Osteoblast (primary cell): ENCODE measurements at places on chromosomes 2 and 18. TPM values are rescaled to one million over a fixed set of nuclear protein-coding genes. Genes with fewer than 3 reads are reported as not detected.

DNA sequence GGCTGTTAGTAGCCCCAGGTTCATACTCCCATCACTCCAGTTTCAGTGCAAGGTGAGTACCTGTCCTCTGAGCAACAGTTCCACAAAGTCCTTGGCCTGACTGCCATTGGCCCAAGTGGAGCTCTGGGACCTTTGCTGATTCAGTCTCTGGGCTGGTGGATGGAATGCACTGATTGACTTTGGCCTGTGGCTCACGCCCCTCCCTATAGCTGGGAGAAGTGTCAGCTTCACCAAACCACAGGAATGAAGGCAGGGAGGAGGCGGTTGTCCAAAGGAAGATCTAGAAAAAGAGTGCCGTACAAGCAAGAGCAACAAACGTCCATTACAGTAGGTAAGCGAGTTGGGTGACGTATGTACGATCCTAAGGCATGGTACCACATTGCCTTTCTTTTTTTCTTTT, 34.0 kb downstream of the QPCT start:
- peak overlapping the region; percentile 77 for H3K27ac ChIP-seq
- no peaks in the 10 kb centered on the region for H3K27me3 ChIP-seq
- no peak overlapping the region for H3K4me3 ChIP-seq
- no peak for DNase-seq
- no peaks in the 10 kb centered on the region for H3K36me3 ChIP-seq

DNA sequence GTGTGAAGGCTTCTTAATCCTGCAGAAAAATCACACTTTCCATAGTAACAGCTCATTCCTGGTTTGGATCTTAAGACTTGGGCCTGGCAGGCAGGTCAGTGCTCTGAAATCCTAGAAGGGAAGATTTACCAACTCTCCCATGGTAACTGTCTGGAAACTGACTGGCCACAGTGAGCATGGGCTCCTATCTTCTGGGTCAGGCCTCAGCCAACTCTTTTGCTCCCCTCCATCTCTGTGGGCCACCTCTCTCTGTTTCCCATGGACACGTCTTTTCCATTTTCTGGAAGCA, 86.7 kb downstream of the ACAA2 start:
- H3K27me3 ChIP-seq = no peaks in the 10 kb centered on the region
- H3K36me3 ChIP-seq = no peaks in the 10 kb centered on the region
- no peak overlapping the region for H3K4me3 ChIP-seq
- peak overlapping the region; percentile 90 for H3K27ac ChIP-seq
- no peak for DNase-seq
- peaks cover 27% of the 10 kb centered on the region for H3K4me1 ChIP-seq

DNA sequence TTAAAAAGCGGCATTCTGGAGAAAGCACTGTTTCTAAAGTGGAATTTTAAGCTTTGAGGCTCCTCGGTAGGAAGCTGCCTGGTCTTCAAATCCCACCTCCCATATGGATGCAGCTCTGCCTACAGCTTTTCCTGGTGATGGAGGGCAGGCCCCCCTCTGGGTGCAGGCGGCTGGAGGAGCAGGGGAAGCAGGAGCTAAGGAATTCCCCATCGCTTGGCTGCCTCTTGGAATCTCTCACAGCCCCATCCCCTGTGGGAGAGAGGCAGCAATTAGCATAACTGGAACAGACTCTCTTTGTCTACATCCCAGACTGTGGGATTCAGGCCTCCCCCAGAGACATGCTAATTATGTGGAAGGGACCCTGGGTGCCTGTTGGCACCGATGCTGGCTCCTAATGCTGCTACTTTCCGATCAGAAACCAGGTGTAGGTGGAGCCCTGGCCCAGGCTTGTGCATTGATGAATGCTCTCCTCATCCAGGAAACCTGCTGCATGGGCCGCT, 51.3 kb downstream of the LIPG start:
- no peak overlapping the region for H3K4me3 ChIP-seq
- DNase-seq = no peak

GRCh38 chr2:195646424-195646823, 10.6 kb upstream of the SLC39A10 start:
- no peaks in the 10 kb centered on the region for H3K4me1 ChIP-seq
- DNase-seq = no peak
- no peaks in the 10 kb centered on the region for H3K36me3 ChIP-seq
- H3K27ac ChIP-seq = no peak overlapping the region
- no peak overlapping the region for H3K4me3 ChIP-seq

DNA sequence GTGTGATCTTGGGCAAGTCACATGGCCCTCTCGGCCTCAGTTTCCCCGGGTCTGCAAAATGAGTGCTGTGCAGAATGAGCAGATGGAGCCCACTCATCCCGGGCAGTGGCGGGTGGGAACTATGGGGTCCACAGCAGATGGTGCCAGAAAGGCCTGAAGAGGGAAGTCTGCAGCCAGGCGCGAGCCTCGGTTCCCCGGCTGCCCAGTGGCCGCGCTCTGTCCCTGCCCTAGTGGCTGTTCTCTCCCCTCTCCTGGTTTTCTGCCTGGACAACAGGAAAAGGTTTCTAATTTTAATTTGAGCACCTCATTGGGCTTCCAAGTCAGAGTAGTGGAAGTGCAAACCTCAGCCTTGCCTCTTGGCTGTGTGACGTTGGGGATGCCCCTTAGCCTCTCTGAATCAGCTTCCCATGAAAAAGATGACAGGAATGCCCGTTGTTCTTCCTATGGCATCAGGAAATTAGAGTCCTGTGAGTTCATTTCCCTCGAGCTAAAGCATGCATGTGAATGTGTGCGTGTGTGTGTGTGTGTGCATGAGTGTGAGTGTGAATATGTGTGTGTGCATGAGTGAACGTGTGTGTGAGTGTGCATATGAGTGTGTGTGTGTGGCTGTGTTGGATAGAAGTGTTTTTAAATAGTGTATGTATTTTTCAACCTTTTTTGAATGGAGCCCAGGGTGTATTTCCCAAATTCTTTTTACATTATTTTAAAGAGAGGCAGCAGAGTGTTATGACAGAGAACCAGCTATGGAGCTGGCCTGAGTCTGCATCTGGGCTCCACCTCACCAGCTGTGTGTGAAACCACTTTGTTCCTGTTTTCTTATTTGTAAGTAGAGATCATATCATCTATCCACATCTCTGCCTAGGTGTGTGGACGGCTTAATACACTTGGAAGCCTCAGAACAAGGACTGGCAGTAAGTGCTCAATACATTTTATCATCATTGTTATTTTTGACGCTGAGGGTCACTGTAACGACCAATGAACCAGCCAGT, 41.3 kb downstream of the RRM2 start:
- no peaks in the 10 kb centered on the region for H3K27me3 ChIP-seq
- peak; percentile 83 for DNase-seq
- peaks cover 17% of the 10 kb centered on the region for H3K4me1 ChIP-seq

- H3K27me3 ChIP-seq = no peaks in the 10 kb centered on the region
- H3K36me3 ChIP-seq = no peaks in the 10 kb centered on the region
- no peak overlapping the region for H3K4me3 ChIP-seq
- H3K27ac ChIP-seq = no peak overlapping the region
- H3K4me1 ChIP-seq = peaks cover 26% of the 10 kb centered on the region
- no peak for DNase-seq
Observed at GRCh38 chr2:226578879-226579278, 220.7 kb downstream of the IRS1 start.

Gene KIAA2012
- total RNA-seq = under 0.01 TPM in 1 of 2 replicates, not detected in the other

Gene MRPS5
- 27.1 and 29.2 TPM in 2 replicates for total RNA-seq

Gene BCL11A
- 0.29 and 1.4 TPM in 2 replicates for total RNA-seq

Gene ZNF24
- total RNA-seq = 27.4 and 29.7 TPM in 2 replicates

Gene MFSD2B
- 0.36 TPM in 1 of 2 replicates, not detected in the other for total RNA-seq

Gene TMEM37
- total RNA-seq = 1.1 and 1.2 TPM in 2 replicates

Gene PLEKHA3
- 7.1 and 8.7 TPM in 2 replicates for total RNA-seq

Gene SCN7A
- total RNA-seq = not detected in 2 replicates

Gene SLC9A4
- total RNA-seq = not detected in 2 replicates
